ENCODE measurements at places on chromosomes 6 and 20.
A peak's percentile ranks its signal among the peaks of the same experiment; 100 is the strongest.

- DNase-seq: no peak
These were observed 102.8 kb upstream of the TMEM170B start for GRCh38 chr6:11434565-11435326.

- peak; percentile 31 for DNase-seq
These were observed 7.3 kb downstream of the DNTTIP1 start for GRCh38 chr20:45798935-45799642.

DNA sequence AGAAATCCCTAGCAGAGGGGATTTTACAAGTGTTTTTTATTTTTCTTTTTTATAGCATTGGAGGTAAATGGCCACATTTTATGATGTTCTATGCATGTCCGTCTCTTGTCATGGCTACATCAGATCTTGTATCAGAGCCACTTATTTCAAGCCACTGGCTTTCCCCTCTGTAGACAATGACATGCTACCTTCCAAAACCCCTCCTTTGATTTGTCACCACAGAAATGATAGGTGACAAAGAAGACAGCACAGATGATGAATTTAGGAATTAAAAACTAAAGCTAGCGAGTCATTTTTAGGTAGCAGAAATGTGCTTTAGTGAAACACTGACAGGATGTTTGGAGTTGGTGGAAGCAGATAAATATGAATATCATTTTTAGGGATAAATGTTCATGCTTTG, 20.8 kb downstream of the PLCB1 start:
- no peak for DNase-seq

GRCh38 chr20:32456869-32457478, 98.8 kb downstream of the ASXL1 start:
- DNase-seq: no peak

DNA sequence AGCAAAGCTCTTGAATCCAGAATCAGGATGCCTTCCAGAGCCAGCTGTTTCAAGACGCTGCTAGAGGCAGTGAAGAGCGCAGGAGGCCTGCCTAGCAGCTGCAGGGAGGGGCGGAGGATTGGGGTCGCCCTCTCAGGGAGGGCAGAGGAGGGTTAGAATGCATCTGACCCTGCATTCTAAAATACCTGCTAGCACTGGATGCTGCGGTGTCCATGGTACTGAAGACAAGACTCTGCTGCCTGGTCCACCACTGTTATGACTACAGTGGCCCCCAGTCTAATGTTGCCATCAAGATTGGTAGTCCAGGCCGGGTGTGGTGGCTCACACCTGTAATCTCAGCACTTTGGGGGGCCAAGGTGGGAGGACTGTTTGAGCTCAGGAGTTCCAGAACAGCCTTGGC, 193.7 kb upstream of the PROKR2 start:
- no peak for DNase-seq

GRCh38 chr20:13430346-13431002, 208.3 kb downstream of the TASP1 start:
- DNase-seq: no peak

GRCh38 chr6:109762166-109762565, 71.1 kb downstream of the FIG4 start:
- no peak for DNase-seq

- DNase-seq: no peak
These were observed 98.1 kb downstream of the MYLK4 start for GRCh38 chr6:2652611-2653010.

DNA sequence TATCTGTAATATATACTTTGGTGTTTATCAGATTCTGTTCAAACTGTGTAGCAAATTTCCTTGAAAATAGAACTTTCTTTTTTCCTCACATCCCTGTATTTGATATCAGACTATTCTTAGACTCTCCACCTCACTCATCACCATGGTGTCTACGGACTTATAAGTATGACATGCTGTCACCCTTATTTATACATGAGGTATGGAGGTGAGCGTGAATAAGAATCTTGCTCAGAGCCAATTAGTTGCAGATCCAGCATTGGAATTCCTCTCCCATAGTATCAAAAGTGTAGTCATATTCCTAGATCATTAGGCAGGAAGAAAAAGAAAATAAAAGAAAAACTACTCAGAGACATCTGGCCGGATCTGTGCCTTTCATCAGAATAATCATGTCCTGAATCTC, 43.0 kb downstream of the TPD52L1 start:
- no peak for DNase-seq

GRCh38 chr6:20696676-20697075, 162.4 kb downstream of the CDKAL1 start:
- DNase-seq: no peak

GRCh38 chr6:30678964-30679726, 6.3 kb upstream of the DHX16 start:
- DNase-seq: peak; percentile 88

GRCh38 chr6:155232848-155233247, 31.0 kb upstream of the CLDN20 start:
- DNase-seq: no peak

DNA sequence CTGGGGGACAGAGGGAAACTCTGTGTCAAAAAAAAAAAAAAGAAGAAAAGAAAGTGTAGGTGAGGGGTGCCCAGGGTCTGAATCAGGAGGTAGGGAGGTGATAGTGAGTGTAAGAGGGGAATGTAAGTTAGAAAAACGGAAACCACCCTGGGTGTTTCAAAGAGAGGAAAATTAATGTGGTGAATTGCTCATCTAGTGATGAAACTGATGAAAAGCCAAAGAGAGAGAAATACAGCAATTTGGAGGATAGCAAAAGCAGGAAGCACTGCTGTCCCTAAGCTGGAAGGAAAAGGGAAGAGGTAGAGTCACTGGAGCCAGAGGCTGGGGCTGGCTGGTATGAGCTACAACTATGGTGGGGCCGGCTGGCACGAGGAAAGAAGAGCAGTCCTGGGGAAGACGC, 85.0 kb upstream of the CEP85L start:
- no peak for DNase-seq

DNA sequence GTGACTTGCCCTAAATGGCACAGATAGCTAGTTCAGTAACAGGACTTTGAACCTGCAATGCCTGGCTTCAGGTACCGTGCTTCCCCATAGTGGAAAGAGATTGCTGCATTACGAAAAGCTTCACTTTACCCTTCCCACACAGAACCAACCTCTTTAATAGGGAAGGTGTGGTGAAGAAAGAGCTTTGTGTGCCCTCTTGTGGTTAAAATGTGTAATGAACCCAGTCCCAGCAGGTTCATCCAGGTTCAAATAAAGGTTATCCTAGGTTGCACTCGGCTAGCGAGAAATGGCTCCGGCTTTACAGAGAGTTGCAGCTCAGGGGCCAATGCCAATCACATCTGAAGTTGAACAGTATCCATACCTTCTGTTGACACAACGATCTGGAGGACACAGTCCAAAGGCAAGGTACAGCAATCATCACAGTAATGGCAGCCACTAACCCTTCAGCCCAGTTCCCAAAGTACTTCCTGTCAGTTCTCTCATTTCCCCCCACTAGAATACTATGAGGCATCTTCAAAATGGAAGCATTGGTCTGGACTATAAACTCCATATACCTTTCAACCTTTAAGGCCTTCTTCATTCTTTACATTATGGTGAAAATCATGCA, 3.0 kb downstream of the DEFB115 start:
- no peak for DNase-seq

GRCh38 chr6:73394577-73395354, at the start of gene DDX43:
TSS of gene DDX43 (plus strand) at chr6:73394828. CDS start at chr6:73394906, 78 bp downstream.
- DNase-seq: no peak

DNA sequence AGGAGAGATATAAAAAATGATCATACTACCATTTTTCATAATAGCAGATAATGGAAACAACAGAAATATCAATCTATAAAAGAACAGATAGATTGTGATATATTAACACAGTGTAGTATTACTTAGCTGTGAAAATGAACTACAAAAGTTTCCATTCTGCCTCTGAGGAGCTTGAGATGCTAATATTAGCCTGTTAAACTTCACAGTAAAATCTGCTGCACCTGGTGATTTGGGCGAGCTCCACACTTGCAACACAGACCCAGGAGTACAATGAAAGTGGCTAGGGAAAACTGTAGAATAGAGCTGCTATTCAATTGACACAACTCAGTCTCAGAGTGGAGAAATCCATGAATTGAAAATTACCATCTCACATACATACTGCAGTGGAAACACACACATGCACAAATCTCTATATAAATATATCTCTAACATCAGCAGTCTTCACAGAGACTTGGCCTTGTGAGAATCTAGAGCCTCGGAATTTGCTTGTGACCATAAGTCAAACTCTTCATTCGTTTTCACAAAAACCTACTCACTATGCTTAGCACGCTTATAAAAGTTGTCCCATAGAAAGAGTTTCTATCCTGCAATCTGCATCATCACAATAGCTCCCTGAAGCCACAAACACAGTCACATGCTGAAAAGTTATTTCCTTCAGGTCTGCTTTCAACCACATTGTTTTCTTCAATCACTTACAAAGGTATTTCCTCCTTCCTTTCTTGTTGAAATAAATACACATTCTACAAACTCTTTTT, 133.0 kb downstream of the PAK5 start:
- DNase-seq: no peak
